ENCODE measurements at places on chromosomes 2 and 18.

DNA sequence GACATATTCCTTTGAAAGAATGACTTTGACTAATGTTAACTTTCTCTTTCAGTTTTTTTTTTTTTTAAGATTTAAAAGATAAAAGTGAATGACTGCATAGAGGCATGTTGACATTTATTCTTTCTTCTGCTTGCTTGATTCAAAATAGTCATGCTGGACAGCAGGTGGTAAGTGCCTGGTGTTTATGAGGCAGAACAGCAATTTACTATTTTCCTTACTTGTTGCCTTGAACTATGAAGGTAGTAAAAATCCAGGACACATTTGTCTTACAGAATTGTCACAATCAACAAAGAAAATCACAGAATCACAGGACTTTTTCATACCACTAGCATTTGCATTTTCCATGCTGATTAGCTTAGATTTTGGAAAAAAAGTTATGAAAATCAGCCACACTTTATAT is 388.3 kb downstream of the CTNNA2 start:
- DNase-seq = no peak

- DNase-seq = no peak
Observed at GRCh38 chr18:73891572-73892421, 255.8 kb downstream of the FBXO15 start.

- no peak for DNase-seq
Observed at GRCh38 chr2:60285626-60286316, 267.7 kb downstream of the BCL11A start.

DNA sequence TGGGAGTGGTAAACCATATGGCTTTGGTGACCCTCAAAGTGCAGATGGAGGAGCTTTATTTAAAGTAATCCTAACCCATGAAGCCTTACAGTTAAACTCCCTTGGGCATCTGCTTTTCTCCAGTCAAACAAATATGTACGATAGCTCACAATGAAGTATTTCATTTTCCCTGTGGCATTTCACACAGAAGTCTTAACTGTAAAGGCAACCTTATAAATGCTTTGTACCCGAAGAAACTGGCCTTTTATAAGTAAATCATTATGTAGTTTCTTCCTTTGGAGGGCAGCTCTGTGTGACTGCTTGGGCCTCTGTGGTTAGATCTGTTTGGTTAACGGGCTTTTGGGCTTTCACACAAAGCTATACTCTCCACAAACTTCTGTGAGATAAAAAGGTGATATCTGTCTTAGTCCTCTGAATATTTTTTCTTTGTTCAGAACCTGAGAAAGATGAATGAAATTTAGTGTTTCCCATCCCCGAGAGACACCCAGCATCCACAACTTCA is 46.6 kb downstream of the SCN1A start:
- no peak for DNase-seq

- no peak for DNase-seq
Observed at GRCh38 chr2:218370410-218371063, 11.5 kb upstream of the SLC11A1 start.

DNA sequence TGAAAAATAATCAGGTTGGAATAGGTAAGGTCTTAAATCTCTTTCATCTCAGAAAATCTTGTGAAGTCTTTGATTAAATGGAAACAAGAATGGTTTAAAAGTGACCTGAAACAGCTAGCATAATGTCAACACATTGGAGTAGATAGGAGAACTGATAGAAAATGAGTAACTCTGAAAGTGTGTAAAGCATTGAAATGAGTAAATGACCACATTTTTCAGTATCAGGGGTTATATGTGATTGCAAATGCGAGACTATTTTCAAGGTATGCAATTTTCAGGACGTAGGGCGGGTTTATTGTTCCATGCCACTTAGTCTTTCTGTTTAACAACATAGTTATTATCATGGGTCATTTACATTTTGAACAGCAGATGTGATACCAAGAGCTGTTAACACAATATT is 1383.2 kb downstream of the LRP1B start:
- DNase-seq = no peak

DNA sequence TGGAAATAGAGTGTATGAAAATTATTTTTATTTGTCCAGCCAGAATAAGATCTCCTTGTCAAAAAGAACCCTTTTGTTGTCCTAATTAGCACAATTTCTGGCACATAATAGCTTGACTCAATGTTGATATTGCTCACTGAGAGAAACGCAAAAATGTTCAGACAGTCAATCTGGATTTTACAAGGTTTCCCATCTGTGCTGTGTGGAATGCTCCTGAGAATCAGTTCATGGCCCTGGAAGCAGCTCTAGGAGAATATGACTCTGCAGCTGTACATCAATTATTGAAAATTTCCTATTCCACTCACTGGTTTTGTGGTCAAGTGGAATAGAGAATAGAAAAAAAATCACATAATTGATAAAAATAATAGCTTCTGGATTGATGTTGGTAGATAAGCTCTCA is 1582.9 kb upstream of the NXPH2 start:
- no peak for DNase-seq

DNA sequence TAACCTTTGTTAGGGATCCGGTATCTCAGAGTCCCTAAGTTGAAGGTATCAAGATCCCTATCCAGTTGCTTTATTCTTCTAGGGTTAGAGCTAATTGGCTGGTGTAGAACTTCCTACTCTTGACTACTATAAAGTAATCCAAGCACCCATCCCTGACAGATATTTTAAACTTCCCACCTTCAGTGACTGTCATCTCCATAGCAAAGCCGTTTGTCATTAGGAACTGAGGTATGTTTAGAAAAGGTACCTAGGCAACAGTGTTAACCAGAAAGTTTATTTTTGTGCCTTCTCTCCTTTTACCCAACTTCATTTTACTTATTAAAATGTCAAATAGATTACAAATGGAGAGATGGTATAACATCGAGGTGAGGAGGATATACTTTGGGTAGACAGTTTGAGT is 4.5 kb downstream of the FAM117B start:
- no peak for DNase-seq

DNA sequence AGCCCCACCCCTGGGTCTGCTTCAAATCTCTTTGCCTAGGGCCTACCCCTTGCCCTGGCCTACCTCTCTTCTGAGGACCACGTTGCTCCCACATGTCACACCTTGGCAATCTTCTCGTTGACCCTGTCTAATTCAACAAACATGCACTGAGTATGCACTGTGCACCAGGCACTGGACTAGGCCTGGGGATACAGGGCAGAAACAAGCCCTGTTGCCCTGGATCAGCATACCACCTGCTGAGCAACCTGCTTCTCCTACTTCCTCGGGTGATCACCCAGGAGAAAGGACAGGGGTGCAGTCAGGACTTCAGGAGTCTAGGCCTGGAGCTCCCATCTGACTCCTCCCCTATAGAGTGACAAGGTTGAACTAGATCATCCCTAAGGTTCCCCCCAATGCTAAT is 9.7 kb downstream of the WNT10A start:
- DNase-seq = no peak

GRCh38 chr18:27467073-27467472 is 282.0 kb upstream of the CHST9 start:
- DNase-seq = no peak

GRCh38 chr2:215784371-215784783 is 229.0 kb downstream of the MREG start:
- DNase-seq = no peak
